Anterior cingulate cortex (tissue), 58 donors: ENCODE measurements at places on chromosomes 12 and 14.

DNA sequence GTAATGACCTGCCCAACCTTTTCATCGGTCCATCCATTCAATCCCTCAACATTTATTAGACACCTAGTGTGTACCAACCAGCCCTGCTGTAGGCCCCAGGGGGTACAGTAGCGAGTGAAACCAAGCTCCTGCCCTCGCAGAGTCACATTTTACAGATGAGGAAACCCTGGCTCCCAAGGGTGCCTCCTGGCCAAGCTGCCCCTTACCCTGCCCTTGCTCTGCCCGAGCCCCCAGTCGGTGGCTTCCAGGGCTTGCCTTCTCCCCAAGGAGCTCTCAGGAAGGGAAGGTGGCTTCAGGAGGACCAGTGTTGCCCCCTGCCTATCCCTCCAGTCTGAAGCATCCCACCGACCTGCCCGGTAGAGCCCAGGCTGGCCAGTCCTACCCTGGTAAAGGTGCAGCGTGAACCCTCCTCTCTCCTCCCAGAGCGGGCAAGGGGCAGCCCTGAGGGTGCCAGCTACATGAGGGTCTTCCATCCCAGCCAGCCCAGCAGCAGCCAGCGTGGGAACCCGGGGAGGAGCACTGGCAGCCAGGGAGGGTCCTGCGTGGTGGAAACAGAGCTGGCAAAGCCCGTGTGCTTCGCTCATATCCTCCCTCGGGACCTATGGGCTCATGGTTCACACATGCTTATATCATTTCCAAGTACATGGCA, 670 bp upstream of the BEGAIN start:
- no peak for DNase-seq

- no peak for DNase-seq
Measured at GRCh38 chr12:95851606-95852005, 7.1 kb upstream of the SNRPF start.

- no peak for DNase-seq
Measured at GRCh38 chr14:74843653-74844052, 32.3 kb downstream of the PROX2 start.

GRCh38 chr12:47079468-47079980, at the start of the genes AMIGO2 and PCED1B:
Gene AMIGO2 (minus strand): TSS chr12:47079959. CDS start chr12:47079002, 957 bp downstream.
Gene PCED1B (plus strand): TSS chr12:47079621. CDS start chr12:47235064, 155,443 bp downstream.
- no peak for DNase-seq

DNA sequence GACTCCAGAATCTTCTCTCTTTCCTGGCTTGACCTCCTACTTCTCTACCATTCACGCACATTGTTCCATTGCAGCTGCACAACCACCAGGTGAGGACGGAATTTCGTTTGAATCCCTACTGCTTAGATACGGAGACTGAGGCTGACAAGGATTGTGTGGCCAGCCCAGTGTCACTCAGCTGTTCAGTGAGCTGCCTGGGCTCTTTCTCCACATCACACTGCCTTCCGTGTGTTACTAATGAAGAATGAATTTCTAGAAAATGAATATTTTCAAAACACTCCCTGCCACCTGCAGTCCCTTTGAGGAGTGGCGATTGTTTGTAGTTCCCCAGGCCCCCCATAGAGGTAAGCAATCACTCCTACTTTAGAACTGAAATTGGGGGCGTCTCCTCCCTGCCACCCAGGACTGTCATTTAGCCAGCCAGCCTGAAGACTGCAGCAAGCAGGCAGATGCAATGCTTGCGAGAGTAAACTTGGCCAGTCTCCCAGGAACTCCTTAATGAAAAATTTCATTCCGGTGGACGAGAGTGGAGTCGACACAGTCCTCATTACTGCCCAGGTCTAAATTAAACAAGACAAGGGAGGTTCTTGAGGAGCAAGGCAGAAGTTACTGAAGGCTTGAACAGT, 239.7 kb downstream of the SLC41A2 start:
- no peak for DNase-seq

DNA sequence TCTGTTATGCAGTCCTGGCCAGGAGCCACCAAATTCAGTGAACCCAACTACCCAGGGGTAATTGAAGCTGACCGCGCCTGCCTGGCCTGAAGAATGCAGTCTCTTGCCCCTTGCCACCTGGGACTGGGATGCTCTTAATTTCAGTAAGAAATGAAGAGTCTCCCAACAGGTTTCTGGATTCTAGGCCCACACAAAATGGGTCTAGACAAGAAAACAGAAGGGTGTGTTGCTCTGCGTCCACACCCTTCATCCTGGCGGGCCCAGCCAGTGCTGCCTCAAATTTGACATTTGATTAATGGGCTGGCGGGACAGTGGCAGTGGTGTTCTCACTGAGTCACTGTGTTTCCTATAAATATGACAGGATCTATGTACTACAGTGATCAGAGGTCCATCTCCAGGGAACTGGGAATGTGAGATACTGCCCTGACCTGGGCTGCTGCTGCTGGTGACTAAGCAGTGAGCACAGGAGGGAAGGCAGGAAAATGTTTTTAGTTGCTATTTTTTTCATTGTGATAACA, 6.5 kb downstream of the TMEM253 start:
- DNase-seq = no peak

DNA sequence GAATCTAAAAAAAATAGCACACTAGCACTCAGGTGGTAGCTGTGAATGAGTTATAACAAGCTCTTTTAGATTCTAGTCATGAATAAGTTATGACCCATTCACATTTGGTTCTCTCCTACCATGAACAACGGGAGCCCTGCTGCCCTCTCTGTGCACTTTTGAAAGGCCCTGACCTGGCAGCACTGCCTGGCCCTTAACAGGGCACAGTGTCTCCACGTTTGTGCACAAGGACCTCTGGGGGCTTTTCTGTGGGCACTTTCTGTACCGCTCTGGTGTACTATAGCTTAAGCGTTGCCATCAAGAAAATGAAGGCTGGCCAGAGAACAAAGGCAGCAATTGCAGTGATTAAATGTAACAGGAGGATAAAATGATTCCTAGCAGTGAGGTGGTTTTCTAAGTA, 21.2 kb downstream of the CCDC92 start:
- no peak for DNase-seq

DNA sequence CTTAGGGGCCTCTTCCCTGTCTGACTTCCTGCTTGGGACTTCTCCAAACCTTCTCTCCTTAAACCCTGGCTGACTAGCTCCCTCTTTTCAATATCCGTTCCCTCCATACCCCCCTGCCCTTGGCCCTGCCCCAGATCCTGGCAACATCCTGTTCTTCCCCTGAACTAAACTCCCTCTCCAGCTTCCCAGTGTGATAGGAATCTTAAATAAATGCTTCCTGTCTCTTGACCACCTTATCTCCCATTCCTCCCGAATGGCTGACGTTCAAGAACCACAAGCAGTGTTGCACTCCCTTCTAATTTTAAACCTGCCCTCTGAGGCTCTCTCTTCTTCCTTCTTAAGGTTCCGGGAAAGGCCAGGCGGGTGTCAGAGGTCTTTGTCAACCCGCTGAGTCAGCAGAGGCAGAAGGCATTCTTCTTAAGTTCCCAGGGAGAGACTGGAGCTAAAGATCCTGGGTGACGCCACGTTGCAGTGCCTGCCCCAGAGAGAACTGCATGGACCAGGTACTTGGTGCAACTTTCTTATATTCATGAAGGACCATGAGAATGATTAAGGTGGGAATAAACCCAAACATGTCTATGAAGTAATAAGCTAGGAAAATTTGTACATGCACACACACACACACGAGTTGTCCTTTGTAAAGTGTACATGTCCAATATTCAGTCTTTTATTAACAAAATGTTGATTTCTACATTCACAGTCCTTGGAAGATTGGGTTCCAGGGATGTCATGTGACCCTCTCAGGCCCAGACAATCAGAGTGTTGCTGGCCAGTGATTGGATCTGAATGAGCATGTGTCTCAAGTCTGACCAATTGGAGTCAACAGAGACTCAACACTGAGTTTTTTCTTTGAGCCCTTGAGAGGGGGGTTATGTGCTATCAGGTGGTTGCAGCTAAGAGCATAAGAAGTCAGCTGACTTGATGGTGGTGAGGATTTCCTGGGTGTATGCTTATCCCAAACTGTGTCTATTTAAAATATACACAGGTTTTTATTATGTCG, 420.2 kb upstream of the TBX3 start:
- no peak for DNase-seq

GRCh38 chr14:52265253-52265652, 2.2 kb upstream of the PTGDR start:
- no peak for DNase-seq

- no peak for DNase-seq
Measured at GRCh38 chr12:80195074-80195726, 95.9 kb downstream of the OTOGL start.

DNA sequence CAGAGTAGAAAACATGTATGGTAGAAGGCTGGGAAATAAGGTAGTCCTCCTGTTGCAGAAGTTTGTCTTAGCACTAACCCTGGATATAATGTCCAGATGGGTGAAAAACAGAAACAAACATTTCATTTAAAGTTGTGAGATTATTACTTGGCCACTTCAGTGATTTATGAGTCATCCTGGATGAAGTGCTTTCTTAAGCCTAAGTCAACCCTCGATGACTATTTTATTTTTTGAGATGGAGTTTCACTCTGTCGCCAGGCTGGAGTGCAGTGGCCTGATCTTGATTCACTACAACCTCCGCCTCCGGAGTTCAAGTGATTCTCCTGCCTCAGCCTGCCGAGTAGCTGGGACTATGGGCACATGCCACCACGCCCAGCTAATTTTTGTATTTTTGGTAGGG, 10.2 kb downstream of the DLST start:
- DNase-seq = no peak

DNA sequence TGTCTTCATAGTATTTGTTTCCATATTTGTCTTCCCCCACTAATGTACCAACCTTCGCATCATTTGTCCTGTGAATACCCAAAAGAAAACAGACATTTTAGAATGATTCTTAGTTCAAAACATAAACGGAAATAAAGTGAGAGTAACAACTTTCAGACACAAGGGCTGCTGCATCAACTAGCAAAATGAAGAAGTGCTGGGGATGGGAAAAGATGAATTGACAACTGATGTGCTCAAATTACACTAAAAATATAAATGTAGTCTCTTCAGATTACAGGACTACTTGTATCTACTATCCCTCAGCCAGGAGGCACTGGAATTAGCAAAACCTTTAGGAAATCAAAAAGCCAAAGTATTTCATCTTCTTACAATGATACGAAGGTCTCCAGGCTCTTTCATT, 743 bp downstream of the NDUFA12 start:
- DNase-seq = no peak

DNA sequence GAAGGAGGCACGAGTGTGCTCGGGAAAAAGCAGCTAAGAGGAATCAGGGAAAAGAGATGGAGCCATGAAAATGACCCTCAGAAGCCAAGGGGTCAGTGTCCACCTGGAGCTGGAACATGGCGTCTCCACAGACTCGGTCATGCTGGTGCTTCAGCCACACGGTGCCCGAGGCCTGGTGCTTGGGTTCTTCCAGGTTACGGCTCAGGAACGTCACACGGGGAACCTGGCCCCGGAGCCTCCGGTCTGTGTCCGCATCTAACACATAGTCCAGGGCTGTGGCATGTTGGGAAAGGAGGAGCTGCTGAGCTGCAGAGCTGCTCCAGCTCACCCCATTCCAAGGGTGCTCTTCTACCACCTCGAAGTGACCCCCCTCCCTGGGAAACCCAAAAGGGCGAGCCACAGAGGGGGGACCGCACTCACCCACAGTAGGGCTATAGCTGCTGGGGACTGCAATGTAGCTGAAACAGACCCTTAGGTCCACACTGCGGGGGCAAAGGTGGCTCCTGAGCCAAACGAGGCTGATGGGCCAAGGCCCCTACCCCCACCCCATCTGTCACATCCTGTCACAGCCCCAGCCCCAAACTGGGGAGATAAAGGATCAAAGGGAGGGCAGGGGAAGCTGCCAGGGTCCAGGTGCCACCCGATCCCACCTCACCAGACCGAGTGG, 10.8 kb downstream of the ITGA7 start:
- no peak for DNase-seq

DNA sequence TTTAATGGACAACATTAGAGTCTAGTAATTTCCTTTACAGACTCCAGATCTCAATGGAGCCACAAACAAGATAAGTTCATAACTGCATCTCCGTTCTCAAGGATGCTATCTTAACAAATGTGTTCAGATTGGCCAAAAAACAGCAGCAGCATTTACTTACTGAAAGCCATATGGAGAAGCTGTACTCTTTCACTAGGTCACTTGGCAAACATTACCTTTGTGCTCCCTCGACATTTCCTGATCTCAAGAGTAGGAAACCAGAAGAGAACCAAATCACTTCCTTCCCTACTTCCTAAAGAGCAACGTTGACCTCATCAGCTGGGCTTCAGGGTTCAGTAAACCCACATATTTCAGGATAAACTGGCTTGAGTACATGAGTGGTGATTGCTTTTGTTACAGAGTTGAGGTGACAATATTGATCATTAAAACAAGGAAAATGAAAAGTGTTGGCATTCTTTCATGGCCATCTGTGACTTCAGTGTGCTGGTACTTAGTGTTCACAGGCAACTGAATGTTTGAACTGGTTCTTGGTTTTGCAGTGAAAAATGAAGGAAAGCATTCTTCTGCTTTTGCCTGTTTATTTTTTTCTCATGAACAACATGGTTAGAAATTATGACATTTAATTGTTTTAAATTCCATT, 449.6 kb downstream of the TMEM117 start:
- DNase-seq = no peak

DNA sequence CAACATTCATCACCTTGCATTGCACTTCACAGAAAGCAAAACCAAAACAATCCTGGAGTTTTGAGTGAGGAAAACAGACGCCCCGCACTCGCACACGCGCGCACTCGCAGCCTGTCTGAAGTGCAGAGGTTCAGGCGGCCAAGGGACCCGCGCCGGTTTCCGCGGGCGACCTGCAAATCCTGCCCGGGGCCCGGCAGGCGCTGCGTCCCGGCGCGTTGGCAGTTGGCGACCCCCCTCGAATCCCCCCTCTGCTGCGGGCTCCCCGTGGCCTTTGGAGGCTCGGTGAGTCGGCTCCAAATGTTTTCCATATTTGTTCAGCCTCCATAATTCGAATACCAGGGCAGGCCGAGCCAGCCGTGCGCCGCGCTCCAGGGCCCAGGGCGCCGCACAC, at the start of gene SSPN:
SSPN (plus strand) TSS at position 324 of the 391 bp plus-strand sequence. CDS start 100 bp downstream, outside the sequence.
- peak; percentile 78 for DNase-seq

DNA sequence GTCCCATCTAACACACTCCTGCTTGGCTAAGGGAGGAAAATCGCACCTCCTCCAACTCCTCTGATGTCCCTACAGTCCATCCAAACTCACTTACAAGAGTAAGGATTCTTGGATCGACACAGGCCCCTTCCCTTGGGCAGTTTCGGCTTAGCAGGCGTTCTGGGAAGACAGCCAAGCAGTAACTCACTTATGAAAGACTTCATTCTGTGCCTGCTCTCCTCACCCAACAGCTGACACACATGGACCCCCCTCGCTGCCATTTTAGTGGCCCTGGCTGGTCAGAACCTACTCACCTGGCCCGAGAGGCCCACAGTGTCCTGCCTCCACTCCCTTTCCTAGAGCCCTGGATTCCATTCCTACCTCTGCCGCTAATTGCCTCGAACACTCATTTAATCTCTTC, 52.3 kb upstream of the BCL2L14 start:
- DNase-seq = peak; percentile 62

DNA sequence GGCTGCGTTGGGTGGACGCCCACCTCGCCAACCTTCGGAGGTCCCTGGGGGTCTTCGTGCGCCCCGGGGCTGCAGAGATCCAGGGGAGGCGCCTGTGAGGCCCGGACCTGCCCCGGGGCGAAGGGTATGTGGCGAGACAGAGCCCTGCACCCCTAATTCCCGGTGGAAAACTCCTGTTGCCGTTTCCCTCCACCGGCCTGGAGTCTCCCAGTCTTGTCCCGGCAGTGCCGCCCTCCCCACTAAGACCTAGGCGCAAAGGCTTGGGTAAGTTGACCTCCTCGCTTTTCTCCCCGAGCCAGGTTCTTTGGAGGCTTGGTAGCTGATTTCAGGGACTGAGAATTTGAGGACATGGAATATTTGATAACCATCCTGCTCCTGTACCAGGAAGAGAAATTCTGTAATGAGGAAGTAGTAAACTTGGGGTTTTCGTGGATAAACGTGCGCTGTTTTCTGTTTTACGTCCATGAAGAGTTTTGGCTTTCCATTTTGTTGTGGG, 530 bp downstream of the APAF1 start:
- no peak for DNase-seq
